NCI-H1436 (cell line): ENCODE measurements at places on chromosomes 1 and 21.

- DNase-seq: no peak
Measured at GRCh38 chr1:97138515-97139032, 417.0 kb downstream of the PTBP2 start.

DNA sequence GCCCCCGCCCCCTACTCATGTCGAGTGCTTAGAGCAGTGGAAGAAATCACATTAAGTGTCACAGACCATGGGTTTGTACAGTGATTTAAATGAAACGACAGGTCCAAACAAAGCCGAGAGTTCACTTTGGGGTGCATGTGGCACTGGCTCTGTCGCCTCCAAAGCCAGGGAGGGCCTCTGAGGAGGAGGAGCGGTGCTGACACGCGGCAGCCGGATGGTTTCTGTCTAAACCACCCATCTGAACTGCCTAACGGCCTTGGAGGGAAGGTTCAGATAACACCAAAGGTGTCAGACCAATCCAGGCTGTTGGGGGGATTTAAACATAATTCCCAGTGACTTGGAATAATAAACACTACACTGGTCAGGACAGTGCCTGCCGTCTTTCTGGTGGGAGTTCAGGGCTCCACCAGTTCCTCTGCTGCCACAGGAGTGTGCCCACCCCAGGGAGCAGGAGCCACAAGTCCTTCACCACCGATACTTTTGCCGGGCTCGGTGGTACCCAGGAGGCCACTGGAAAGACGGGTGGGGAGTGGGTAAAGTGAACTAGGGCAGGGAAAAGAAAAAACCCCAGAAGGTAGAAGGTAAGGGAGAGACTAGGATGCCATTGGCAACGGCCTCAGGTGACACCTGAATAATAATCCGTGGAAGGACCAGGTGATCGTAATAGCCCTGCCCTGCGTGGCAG lies 78.2 kb downstream of the SLC66A1 start:
- DNase-seq: no peak

DNA sequence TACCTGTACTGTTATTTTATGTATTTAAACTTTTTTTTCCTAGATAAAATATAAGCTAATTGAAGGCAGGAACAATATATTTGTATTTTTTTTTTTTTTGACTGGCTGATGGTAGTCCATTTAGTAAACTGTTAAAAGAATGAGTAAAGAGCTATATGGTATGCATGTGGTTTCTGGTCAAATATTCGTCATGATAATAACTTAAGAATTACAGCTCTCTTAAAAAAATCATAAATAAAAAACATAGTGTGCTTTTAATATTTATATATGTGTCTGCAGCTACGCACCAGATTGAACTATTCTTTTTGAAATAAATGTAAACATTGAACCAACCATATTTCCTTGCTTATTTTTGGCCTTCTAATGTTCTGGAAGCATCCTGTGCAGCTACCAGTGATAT lies 272.3 kb upstream of the C1orf105 start:
- no peak for DNase-seq

DNA sequence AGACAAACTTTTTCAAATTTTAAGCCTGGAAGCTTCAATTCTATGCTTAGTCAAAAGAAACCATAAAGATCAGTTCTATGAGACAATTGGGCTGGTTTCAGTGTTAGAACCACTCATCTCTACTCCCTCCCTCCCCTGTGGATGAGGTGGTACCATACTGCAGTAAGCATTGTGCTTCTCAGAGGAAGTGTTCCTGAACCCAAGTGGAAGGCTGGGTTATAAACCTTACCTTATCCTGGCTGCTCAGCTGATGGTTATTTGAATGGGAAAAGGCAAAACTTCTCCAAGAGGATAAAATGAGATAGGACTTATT lies 34.1 kb upstream of the RGL1 start:
- DNase-seq: no peak

GRCh38 chr21:43306911-43307676 lies 119.8 kb downstream of the SIK1 start:
- DNase-seq: peak; percentile 57

DNA sequence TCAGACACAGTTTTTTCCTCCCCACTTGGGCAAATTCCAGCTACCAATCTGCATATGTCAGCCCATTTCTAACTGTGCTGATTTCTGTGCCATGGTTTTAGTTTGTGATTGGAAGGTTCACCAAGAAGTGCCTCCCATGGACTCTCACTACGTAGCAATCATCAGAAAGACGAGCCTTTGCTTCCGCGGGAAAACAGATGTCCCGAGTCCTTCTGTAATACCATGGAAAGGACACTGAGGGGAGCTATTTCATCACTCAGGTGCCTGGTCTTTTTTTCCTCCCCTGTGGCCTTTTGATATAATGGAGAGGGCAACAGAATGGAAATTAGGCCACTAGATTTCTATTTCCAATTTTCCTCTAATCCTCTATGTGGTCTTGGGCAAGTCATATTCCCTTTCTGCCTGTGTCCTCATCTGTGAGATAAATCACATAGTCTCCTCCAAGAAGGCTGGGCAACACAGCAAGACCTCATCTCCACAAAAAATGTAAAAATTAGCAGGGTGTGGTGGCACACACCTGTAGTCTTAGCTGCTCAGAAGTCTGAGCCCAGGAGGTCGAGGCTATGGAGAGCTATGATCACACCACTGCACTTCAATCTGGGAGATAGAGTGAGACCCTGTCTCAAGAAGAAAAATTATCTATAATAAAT lies 24.8 kb downstream of the LEMD1 start:
- peak; percentile 81 for DNase-seq

- DNase-seq: no peak
Measured at GRCh38 chr1:235098991-235099390, 29.6 kb downstream of the TOMM20 start.

DNA sequence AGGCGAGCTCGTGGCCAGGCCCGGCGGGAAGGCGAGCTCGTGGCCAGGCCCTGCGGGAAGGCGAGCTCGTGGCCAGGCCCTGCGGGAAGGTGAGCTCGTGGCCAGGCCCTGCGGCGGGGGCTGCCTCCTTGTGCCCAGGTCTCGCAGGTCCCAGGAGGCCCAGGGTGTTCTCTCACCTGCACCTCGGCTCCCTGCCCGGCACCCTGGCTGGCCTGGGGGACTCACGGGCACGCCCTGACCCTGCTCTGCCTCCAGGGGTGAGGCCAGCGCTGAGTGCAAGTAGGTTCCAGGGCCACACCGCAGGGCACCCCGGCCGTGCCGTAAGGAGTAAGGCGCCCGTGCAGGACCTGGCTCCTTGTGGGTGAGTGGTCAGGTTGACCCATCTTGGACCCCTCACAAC lies 4.4 kb downstream of the SDF4 start:
- DNase-seq: no peak

- no peak for DNase-seq
Measured at GRCh38 chr1:29672416-29673227, 436.3 kb downstream of the PTPRU start.

GRCh38 chr1:55716151-55716550 lies 501.0 kb upstream of the USP24 start:
- no peak for DNase-seq

DNA sequence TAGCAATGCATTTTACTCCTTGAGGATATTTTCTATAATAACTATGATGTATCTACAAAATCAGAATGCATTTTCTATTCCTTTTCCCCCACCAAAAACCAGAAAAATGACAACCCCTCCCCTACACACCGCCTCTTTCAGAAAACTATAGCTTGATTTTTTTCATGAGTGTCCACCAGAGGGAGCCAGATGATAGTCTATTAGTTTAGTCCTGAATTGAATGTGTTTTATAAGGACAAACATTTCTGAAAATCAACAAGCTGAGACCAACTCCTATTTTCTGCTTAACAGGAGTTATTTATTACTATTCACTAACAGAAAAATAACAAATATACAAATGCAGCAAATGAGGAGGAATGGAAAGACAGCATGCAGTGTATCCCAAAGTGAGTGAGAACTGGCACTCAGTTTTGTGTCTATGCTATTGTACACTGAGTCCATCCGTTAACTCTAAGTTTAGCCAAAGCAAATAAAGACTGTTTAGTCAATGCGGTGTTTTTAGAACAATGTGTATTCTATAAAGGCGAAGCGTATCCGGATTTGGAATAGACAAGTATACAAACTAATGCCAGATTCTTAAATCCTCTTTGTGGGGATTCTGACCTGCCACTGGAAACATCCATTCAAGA lies 182.6 kb downstream of the VAV3 start:
- peak; percentile 49 for DNase-seq

GRCh38 chr21:41418956-41419680 lies 6.9 kb upstream of the MX1 start:
- no peak for DNase-seq
